ENCODE measurements at places on chromosomes 2 and 18.

DNA sequence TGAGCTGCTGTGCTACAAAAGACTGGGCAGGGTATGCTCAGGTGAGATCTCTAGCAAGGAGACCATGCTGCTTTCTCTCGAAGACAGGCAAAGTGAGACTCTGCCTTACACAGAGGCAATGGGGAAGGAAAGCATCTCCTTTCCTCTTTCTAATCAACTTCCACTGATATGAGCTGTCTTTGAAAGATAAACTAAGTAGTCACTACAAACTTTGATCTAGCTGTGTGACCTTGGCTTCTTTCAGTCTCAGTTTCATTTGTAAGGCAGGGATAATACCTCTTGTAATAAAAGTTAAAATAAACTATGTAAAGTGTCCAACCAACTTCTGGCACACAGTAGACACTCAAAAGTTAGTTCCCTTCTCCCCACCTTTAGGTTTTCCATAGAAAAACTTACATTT is 7.5 kb downstream of the CCDC93 start:
- no peak for DNase-seq

DNA sequence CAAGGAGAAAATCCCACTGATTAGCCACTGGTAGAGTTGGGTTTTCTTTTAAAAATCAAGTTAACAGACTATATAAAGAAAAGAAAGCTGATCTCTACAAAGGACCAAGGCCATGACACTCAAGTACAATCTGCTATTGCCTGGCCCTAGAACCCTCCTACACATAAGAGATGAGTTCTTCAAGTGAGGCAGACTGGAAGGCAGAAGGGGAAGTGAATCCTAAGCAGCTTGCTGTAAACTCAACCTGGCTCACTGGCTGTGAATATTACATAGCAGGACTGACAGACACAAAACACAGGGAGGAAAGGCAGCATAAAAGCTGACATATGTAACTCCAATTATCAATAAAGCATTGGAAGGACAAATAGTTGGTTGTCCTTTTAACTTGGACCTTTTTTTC is 65.4 kb downstream of the TRIP12 start:
- DNase-seq, result no peak

DNA sequence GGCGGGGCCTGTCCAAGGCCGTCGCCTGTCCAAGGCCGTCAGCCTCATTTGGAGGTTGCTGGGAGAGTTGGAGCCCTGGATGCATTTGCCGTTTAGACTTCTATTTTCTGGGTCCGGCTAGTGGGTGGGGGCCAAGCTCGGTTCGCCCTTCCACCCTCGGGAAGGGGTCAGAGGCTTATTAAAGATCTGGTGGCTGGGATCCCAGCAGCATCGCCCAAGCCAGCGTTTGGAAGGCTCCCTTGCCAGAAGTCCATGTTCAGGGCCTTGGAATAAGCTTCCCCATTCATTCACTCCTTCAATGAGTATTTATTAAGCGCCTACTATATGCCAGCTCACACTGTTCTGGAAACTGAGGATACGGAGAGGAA is 516 bp upstream of the DOCK10 start:
- DNase-seq, result no peak

- DNase-seq, result no peak
Observed at GRCh38 chr2:74571058-74571457, 16.5 kb downstream of the DOK1 start.

DNA sequence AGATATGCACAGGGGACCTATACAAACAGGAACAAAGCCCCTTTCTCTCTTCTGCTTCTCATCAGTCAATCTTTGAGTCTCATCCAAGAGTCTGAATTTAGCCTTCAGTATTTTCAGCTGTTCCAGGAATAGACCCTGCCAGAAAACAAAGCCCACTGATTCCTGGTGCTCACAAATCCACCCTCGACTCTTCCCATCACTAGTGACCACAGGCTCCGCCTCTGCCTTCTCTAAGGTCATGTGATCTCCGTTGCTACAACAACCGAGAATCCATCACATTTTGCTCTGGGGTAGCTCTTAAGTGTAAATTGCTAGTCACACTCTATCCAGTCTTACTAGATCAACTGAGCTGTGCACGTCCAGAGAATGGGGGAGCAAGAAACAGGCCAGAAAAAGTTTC is 46.4 kb upstream of the SPTBN1 start:
- no peak for DNase-seq

DNA sequence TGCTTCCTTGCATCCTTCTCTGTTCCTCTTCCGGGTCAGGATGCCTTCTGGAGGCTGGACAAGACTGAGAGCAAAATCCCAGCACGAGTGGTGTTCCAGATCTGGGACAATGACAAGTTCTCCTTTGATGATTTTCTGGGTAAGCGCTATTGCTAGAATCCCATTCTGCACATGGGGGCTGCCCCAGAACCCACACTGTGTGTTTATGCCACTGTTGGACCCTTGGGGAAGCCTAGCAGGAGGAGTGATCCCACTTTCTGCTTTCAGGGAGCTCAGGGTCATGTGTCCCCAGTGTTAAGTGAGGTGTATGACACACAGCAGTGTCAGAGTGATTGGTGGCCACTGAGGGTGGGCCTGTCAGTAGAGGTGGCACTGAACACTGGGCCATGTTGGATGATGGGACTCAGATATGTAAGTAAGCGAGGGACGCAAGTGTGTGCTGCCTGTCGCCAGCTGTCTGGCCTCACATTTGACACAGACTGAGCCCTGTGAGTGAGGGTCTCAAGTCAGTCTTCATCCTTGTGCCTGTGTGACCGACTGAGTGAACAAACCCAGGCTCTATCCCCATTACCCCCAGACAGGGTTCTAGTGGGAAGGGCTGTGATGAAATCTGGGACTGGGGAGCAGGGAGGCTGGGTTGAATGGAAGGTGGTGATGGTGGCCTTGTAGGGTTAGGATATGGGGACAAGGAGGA is 220.9 kb downstream of the DYSF start:
- DNase-seq, result no peak

DNA sequence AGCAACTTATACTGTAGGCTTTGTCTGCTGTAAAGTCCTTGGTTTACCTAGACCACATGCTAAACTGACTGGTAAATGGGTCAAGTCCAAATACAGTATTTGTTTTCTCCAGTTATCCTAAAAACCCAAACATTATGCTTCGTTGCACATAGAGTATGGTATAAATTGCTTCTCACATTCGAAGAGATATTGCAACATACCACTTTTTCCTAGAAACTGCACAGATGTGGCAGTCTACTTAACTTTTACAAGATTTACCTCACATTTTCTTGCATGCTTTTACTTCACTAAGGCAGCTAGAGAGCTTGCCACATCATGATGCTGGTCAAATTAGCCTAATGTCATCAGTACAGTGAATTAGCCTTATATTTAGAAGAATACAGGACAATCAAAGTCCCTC is 66.0 kb upstream of the SCN7A start:
- no peak for DNase-seq

GRCh38 chr2:240155048-240155744 is 14.7 kb upstream of the OTOS start:
- DNase-seq, result no peak

DNA sequence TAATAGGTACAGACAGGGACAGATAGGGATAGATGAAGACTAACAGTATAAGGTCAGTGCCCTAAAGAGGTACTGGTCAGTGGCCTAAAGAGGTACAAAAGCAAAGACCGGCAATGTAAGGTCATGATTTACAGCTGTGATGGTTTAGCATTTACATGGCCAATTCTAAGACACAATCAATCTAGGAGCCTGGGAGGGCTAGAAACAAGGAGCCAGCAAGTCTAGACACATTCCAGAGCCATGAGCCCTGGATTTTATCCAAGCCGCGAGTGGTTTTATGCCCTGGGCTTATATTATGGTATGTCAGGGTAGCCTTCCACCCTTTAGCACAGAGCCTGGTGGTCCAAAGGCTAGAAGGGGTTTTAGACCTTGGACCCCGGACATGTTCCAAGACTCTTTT is 124.2 kb downstream of the CBLN2 start:
- no peak for DNase-seq

DNA sequence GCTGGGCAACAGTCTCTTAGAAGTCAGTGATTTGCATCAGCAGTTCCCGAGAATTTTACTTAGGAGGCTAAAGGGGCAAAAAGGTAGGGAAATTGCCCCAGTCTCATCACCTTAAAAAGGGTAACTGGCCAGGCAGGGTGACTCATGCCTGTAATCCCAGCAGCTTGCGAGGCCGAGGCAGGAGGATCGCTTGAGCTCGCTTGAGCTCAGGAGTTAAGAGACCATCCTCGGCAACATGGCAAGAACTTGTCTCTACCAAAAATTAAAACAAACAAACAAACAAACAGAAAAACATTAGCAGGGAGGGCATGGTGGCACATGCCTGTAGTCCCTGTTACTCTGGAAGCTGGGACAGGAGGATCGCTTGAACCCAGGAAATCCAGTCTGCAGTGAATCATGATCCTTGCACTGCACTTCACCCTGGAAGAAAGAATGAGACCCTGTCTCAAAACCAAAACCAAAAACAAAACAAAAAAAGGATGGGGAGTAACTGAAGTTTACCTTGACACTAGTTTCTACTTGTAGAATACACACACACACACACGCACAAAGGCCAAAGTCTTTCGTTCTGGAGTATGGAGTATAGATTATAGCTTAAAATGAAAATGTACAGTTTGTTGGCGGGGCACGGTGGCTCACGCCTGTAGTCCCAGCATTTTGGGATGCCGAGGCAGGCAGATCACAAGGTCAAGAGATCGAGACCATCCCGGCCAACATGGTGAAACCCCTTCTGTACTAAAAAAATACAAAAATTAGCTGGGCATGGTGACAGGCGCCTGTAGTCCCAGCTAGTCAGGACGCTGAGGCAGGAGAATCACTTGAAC is 2.7 kb upstream of the GEMIN6 start:
- DNase-seq, result no peak

DNA sequence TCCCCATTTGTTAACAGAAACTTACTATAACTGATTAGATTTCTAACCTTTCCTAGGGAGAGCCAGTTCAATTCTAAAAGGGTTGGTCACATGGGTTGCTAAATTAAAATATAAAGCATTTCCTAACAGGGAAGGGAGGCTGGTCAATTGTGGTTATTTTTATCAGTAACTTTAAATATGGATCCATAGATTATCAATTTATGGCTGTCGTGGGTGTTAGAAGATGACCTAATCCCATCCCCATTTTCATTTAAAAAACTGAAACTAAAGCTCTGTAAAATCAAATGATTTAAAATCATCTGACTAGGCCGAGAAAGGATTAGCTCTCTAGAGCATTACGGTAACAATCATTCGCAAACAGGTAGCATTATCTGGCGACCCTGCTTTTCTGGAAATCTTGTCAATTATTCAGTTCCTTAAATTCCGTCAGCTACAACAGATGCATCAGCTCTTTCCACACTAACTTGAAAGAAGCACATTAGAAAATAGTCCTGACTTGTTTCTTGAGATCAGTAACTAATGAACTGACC is 953 bp upstream of the HNRNPA3 start:
- no peak for DNase-seq

DNA sequence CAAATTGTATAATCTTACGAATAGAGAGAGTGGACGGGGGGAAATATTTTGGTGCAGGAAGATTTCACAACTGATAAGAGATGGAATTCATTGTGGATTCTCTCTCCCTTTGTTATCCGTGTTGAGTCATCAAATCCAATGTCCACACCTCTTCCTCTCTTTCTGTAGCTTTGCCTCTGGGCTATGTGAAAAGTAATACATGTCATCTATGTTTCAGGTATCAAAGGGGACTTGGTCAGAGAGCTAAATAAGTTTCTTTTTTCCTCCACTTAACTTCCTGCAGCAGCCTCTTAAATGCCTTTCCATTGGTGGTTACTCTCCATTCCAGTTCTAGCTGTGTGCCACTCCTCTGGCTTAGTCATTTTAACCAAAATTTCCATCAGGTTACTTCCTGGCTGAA is 169.3 kb upstream of the NXPH2 start:
- DNase-seq, result no peak

DNA sequence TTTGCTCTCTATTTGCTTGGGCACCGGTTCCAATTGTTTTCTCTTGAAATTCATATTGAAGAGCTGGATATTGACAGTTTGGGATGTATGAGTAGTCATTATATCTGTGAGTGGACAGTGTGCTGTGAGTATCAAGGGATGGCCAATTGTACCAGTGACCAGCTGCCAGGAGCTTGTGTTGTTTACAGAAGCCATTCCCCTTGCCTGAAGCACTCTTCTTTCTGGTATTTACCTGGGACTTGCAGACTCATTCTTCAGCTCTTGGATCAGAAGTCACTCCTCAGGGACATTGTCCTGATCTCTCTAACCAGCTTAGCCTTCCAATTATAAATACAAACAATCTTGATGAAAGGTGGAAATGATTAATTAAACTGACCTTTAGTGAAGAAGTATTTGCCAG is 438.3 kb upstream of the LRATD1 start:
- DNase-seq, result no peak

DNA sequence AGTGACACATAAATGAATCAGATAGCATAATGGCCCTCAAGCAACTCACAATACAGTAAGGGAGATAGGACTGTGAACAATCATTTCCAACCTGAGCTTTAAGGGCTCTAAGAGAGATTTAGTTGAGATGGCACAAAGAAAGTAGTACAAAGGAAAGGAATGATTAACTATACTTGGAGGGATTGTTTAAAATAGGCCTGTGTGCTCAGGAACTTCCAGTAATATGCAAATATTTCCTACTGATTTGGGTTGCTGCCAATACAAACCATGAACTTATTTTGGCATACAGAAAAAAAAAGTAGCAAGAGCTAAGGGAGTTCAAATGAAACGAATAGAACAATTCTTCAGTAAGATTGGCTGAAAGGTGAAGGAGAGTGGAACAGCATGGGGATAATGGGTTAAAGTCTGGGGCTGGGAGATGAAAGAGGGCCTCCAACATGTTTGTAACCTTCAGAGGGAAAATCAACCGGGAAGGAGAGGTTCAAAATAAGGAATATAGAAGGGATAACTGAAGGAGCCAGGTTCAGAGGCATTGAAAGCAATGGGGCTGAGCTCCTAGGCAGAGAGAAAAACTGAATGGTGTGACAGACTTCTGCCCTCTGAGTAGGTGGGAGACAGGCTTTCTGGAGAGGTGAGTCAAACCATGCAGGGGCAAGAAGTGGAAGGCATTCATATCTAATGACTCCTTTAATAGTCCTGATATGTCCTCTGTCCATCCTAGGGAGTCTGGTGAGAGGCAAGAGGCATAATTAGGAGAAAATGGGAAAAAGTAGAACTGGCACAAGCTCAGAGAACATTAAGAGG is 83.5 kb downstream of the DNAH7 start:
- no peak for DNase-seq

GRCh38 chr18:64091526-64091925 is 57.4 kb downstream of the LINC00305 start:
- DNase-seq, result no peak

DNA sequence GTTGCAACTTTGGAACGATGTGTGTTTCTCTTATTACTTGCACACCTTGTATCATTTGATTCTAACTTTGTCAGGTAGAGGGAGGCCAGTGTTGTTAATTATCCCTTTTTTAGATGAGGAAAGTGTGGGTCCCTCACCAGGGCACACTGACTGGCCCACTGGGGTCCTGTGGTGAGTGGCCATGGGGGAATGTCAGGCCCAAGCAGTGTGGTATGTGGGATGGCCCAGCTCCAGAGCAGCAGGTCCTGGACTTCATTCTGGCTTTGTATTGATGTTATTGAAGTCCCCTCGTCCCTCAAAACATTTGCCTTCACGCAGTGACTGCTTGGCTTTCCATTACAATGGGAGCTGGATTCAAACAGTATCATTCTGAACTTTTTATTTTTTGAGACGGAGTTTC is 11.7 kb downstream of the NCK2 start:
- DNase-seq, result no peak

- no peak for DNase-seq
Observed at GRCh38 chr2:72895759-72896281, 8.6 kb downstream of the SPR start.

GRCh38 chr2:200129721-200130462 is 174.5 kb downstream of the MAIP1 start:
- no peak for DNase-seq

GRCh38 chr2:15166878-15167277 is 394.3 kb downstream of the NBAS start:
- no peak for DNase-seq
